ENCODE measurements at places on chromosomes 1 and 21.

- peak; percentile 72 for DNase-seq
Measured at GRCh38 chr1:26275580-26276431, 4.1 kb upstream of the SH3BGRL3 start.

DNA sequence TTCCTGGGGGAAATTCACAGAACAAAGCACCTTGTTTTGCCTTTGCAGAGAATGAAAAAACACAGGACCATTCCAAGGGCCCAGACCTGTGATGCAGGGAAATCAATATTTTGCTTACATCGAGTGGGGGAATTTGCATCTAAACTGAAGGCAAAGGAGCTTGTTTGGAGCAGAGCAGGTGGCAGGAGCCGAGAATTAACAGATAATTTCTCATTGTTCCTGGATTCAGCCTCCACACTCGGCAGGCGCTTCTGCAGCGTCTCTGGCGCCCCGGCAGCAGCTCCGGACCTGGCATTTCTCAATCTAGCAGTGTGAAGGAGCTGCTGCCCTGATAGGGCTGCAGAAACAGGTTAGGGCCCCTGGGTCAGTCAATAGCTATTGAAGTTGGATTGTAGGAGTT is 2.0 kb upstream of the SYT6 start:
- DNase-seq, result no peak

DNA sequence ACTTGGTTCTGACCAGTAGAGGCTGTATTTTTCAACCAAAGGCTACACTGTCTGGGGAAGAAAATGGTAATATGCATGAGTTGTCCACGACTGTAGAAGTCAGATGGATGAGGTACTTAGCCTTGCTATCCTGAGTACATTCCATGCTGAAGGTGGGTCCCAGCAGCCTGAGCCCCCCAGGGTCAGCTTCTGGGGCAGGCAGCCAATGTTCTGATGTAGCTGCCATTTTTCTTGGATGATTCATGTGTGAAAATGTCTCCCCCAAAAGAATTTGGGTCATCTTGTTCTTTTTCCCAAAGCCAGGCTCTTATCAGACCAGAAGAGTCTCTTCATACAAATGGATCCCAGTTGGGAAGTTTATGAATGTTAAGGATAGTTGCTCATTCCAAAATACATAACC is 172.2 kb upstream of the UBE2U start:
- no peak for DNase-seq

GRCh38 chr1:119662034-119662437 is 14.0 kb upstream of the ZNF697 start:
- DNase-seq, result no peak

DNA sequence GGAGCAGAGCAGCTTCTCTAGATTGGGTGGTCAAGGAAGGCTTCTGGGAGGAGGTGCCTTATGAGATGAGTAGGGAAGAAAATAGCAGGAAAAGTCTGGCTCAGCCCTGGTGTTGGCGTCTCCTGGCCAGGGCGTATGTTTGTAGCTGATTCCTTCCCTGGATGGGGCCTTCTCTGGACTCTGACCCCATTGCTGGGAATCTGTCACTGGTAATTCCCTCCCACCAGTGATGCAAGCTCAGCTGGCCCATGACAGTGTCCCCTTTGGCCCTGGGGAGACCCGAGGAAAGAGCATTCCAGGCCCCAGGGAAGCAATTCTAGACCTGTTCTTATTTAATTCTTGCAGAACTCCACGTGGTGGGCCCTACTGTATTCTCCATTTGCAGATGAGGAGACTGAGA is 20.7 kb downstream of the IGSF21 start:
- no peak for DNase-seq

DNA sequence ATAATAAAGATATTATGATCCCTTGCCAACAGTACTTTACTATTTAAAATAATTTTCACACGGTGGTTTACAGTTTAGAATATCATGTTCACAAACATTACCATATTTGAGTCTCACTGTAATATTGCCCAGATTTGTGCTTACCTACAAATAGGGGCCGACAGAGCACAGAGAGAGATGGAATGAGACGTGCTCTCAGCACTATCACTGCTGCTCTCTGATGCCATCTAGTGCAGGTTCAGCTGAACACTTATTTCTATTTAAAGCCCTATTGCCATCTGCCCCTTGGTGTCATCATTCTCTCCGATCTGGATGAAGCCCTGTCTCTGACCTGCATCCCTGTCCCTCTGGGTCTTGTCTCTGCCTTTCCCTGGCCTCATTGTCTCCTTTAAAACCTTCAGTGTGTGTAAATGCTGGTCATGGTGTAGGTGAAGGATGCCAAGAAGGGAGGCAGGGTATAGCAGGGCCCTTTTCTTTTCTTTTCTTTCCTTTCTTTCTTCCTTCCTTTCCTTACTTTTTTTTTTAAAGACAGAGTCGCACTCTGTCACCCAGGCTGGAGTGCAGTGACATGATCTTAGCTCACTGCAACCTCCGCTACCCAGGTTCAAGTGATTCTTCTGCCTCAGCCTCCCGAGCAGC is 6.9 kb upstream of the GPATCH4 start:
- no peak for DNase-seq
